ENCODE measurements at places on chromosomes 16 and 17.

- no peak for DNase-seq
Observed at GRCh38 chr16:65278874-65279273, 157.0 kb upstream of the CDH11 start.

DNA sequence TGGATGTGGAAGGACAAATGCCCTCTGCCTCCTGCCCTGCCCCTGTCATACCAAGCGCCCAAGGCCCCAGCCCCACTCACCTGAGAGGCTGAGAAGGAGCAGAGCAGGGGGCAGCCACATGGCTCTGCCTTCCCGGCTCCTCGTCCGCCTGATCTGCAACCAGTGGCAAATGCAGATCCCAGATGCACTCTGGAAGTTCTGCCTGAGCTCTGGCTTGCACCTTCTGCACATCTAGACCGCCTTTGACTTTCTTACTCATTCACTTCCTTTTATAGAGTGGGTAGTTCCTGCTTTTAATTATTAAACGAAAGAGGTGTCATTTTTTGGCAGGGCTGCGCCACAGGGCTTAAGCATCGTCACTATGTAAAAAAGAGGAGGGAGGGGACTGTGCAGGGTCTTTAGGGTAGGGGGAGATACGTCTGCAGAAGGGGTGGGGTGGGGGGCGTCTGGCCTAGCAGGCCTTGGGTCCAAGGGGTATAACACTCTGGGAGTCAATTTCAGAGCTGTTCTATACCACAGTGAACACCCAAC, at the start of gene CD300LB:
TSS of gene CD300LB (minus strand) at position 245 of the 531 bp plus-strand sequence. CDS start at position 120, 125 bp downstream.
- DNase-seq: no peak

- no peak for DNase-seq
Observed at GRCh38 chr16:86359571-86359970, 150.8 kb upstream of the FOXF1 start.

GRCh38 chr16:27236635-27237218, 31.8 kb downstream of the NSMCE1 start:
- no peak for DNase-seq

DNA sequence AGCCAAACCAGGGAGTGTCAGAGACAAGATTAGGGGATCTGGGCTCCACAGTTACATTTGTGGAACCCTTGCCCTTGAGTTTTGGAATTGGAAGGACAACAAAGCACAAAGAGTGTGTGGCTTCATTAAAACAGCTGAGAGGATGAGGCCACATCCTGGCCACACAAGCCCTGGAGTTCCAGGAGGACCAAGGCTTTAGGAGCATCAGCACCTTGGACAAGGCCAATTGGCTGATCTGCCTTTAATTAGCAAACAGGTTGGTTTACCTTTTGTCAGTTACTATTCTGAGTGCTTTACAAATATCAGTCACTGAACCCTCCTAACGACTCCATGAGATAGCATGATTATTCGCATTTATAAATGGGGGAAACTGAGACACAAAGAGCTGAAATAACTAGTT, 54.7 kb downstream of the SLC6A2 start:
- no peak for DNase-seq

GRCh38 chr16:17277981-17278381, 192.8 kb downstream of the XYLT1 start:
- no peak for DNase-seq

DNA sequence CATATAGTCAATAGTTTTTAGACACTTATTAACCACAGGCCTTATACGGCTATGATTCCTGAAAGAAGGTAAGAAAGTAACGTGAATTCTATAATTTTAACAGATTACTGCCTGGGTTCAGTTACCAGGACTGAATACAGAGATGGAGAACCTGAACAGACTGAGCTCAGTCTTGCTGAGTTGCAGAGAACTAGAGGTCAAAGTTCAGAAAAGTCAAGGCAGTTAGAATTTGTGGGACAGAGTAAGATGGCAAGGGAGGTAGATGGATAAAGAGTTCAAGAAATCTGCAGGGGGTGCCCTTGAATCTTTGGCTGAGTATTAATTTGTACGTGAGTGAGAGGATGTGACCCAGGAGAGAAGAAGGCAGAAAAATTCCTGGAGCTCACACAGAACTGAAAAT, 320.1 kb upstream of the MAF start:
- no peak for DNase-seq

GRCh38 chr16:30837904-30838303, 50.9 kb upstream of the ZNF629 start:
- no peak for DNase-seq

Data from NCI-H1436 treated with DMSO at 0.1 percent for 48 hours (cell line).